ENCODE measurements at places on chromosomes 2 and 18. TPM values are rescaled to one million over a fixed set of nuclear protein-coding genes. Genes with fewer than 3 reads are reported as not detected.

CCDC150 gene
- total RNA-seq = 7.1 TPM

DNA sequence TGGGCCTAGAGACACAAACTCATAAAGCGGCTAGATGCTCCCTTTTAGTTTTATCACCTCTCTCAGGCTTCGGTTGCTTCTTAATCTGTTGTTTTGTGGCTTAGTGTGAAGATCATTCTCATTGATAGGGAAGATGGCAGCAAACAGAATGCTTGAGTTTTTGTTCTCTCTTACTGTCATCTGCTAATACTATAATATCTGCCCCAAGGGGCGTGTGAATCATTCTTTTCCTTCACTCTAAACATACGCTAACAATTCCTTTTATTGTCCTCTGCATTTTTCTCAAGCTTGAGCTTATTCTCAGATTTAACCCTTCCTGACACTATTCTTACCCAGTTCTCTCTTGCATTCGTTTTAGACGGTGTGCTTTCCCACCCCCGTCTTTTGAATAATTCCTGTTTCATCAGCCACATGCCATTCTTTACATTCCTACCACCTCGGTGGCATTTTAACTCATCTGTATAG is 323.9 kb upstream of the NRP2 start:
- no peaks in the 10 kb centered on the region for H3K27me3 ChIP-seq
- no peak overlapping the region for H3K27ac ChIP-seq
- DNase-seq = no peak
- no peaks in the 10 kb centered on the region for H3K4me1 ChIP-seq

DNA sequence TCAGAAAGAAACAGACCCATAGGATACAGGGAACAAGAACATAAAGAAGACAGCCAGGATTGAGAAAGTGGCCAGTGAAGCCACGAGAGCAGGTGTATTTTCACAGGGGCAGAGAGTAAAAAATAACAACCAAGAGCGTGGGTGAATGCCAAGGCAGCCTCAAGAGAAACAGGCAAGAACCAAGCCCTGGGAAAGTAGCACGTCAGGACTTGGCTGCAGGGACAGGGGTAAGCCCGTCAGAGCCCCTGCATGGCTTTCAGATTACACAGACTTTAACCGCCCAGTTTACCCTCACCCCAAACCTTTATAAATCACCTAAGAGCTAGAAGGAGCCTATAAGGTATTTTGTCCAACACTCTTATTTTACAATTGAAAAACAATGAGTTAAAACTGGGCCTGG is 43.7 kb downstream of the ARL4C start:
- no peaks in the 10 kb centered on the region for H3K36me3 ChIP-seq
- no peaks in the 10 kb centered on the region for H3K4me1 ChIP-seq
- no peak overlapping the region for H3K4me3 ChIP-seq

DNA sequence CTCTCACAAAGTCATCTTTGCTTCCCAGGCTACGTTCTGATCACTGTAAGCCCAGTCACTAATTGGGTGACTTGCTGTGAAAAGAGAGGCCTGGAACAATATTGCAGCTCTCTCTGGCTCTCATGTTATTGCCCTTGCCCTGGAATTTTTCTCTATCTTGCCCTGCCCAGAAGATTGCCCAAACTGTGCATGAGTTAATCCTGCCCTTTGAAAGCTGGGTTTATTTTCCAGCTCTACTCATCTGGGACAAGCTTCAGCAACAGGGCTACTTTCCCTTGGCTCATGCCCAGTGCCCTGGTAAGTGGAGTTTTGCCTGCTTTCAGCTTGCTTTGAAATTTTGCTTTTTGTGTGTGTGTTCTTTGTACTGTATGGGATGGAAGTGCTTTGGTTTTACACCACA is 6.9 kb upstream of the EHBP1 start:
- H3K27ac ChIP-seq = no peak overlapping the region
- H3K4me1 ChIP-seq = no peaks in the 10 kb centered on the region

GRCh38 chr2:64250751-64251423 is 106.7 kb upstream of the PELI1 start:
- no peaks in the 10 kb centered on the region for H3K36me3 ChIP-seq
- H3K4me3 ChIP-seq = no peak overlapping the region
- no peaks in the 10 kb centered on the region for H3K27me3 ChIP-seq
- no peaks in the 10 kb centered on the region for H3K4me1 ChIP-seq

Data from ascending aorta (tissue), 2 donors.